Fibroblast of villous mesenchyme (primary cell): ENCODE measurements at places on chromosomes 13 and 19. TPM values are rescaled to one million over a fixed set of nuclear protein-coding genes. Genes with fewer than 3 reads are reported as not detected.

ZNF382 gene
- 5.2 and 10.4 TPM in 2 replicates for total RNA-seq

ACTMAP gene
- 0.64 and 0.86 TPM in 2 replicates for total RNA-seq

HAUS5 gene
- total RNA-seq: 6.5 and 6.8 TPM in 2 replicates

NLRP11 gene
- not detected in 2 replicates for total RNA-seq

RNASEH2A gene
- 20.0 and 22.9 TPM in 2 replicates for total RNA-seq

GRCh38 chr19:49301165-49301865, 23.7 kb downstream of the SLC6A16 start:
- peak; percentile 62 for DNase-seq

DNA sequence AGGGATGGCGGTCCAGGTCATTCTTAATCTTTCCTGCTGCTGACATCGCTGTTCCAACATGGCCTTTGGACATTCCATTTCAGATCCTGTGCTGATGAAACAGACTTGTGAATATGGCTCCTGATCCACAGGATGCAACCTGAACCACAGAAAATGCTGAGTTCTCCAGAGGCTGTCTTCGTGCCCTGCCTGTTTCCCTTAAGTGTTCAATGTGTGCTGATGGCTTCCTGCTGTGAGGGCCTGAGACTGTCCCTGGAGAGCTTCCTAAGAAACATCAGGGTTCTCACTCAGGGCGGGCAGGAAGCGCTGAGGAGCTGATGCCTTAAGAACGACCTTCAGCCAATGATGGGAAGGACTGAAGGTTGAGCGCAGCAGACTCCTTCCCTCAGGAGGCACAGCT, 909.4 kb downstream of the UQCRFS1 start:
- no peak for DNase-seq

GRCh38 chr19:32828139-32828538, 41.4 kb downstream of the SLC7A9 start:
- DNase-seq: no peak

GRCh38 chr13:112651750-112652511, 37.9 kb upstream of the ATP11A start:
- DNase-seq: peak; percentile 4

DNA sequence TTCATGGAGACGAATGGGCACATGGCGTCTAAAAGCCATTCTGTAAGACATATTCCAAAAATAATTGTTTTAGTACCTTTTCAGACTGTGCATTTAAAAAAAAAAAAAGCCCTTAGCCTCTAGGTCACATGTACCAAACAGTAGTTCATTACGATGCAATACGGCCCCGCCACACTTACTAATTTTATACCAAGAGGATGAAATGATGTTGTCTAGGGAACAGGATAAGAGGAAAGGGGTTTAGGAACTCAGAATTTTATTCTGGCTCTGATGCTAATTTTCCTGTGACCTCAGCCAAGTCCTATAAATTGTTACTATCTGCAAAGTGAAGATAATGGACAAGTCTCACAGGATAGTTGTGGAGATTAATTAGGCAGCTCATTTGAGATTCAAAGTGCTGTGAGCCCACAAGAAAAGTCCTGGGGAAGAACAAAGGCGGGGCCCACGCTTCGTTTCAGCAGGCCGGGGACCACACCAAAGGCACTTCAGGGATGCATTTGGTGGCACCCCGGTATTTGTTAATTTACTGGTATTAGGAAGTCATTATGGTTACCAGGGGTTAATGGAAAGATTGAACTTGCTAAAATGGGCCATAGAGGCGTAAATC, 511.1 kb downstream of the IRS2 start:
- no peak for DNase-seq

DNA sequence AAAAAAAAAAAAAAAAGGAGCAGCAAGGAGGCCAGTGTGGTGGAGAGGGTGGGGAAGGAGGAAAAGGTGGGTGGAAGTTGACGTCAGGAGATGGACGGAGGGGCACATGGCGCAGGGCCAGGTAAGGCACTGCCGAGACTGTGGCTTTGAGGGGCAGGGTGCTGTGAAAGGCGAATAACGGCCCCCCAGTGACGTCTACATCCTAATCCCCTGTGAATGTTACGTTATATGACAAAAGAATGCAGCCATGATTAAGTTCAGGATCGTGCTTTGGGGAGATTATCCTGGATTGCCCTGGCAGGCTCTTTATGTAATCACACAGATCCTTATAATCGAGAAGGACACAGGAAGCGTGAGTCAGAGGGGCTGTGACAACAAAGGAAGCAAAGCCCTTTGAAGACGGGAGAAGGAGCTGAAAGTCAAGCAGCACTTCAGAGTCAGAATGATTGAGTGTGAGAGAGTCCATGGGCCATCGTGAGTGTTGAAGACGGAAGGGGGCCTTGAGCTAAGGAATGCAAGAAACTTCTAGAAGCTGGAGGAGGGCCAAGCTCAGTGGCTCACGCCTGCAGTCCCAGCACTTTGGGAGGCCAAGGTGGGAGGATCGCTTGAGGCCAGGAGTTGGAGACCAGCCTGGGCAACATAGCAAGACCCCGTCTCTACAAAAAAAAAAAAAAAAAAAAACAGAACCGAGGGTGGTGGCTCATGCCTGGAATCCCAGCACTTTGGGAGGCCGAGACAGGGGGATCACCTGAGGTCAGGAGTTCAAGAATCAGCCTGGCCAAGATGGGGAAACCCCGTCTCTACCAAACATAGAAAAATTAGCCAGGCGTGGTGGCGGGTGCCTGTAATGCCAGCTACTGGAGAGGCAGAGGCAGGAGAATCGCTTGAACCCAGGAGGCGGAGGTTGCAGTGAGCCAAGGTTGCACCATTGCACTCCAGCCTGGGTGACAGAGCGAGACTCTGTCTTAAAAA, 13.8 kb upstream of the CEACAM16 start:
- DNase-seq: peak; percentile 98

DNA sequence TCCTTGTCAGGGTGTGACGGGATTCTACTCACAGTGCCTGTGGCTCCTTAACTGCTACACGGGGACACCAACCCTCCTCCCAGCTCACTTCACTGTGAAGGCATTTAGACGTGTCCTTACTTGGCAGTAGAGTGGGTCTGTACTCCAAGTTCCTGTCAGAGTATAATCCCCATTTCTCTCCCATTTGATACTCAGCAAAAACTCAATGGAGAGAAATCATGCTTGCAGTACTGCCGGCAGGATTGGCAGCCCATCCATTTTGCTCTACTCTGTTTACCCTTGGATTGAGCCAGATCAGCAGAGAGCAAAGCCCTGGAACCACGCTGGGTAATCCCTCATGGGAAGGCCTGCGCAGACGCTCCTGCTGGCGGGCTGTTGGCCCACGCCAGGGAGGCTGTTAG, 28.9 kb downstream of the ARL11 start:
- no peak for DNase-seq
